ENCODE measurements at places on chromosomes 11 and 22. TPM values are rescaled to one million over a fixed set of nuclear protein-coding genes. Genes with fewer than 3 reads are reported as not detected.
A peak's percentile ranks its signal among the peaks of the same experiment; 100 is the strongest.

DNA sequence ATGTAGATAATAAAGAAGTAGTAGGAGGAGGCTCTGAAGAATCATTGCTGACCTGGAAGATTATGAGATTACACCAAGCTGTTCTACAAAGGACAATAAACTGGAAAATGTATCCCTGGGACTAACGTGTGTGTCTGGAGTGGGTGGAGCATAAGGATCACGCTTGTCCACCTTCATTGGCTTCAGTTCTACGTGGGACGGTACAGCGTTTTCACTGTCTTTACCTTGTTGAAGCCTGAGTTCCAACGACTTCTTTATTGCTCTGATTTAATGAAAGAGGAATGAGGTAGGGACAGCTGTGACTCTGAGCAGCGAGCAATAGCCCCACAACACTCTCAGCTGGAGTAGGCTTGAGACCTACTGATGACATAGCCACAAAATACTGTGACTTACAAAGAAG lies 87.0 kb downstream of the ARHGAP42 start:
- DNase-seq: no peak

DNA sequence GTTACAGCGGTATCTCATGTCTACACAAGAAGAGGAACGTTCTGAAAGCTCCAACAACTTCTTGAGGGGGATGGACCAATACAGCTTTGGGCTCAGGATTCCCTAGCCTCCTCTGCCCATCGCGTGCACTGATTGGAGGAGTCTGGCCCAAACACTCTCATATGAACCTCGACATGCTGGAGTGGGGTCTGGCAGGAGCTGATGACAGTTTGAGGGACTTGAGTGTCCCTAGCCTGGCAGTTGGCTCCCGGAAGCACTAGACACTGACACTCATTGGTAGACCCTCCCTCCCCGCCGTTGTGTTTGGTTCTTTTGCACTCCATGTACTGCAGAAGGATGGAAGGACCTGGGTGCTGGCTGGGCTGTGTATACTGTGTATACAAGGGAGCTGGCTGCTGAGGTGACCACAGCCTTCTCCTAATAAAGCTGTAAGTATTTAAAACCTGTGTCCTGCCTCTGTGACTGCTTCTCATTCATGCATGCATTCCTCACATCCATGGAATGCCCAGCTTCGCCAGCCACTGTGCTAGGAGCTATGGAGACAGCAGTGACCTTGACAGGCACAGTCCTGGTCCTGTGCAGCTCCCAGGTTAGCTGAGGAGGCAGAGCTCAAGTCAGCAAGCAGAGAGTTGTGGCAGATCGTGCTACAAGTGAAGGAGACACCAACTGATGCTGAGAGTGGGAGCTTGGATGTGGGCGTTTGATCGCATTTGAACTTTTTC lies 27.9 kb downstream of the ADAMTS15 start:
- no peak for DNase-seq

DNA sequence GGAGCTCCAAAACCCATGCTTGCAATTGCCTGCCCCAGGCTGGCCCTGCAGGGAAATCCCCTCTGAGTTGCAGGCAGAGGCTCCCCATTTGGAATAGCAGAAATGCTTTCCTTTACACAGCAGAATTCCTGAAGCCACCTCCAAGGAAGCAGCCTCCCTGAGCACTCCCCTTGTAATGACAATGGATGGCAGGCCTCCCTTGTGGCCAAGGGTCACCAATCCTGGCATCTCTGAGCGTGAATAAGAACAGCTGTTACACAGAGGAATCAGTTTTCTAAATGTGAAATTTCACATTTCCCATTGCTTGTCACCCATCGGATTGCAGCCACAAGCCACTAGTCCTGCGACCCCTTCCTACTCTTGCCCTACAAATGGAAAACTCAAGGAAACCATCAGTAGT lies 107.6 kb downstream of the GALNT18 start:
- DNase-seq: no peak

GRCh38 chr11:58926695-58927094 lies 12.6 kb upstream of the GLYATL1 start:
- DNase-seq: peak; percentile 23

GRCh38 chr11:44964526-44965209 lies 14.0 kb upstream of the TP53I11 start:
- no peak for DNase-seq

The LRRC74B gene
- not detected for total RNA-seq

The OOSP3 gene
- total RNA-seq: not detected

The APOBEC3C gene
- 11.9 TPM for total RNA-seq
